PC-9 (cell line): ENCODE measurements at places on chromosomes 5 and 9. TPM values are rescaled to one million over a fixed set of nuclear protein-coding genes. Genes with fewer than 3 reads are reported as not detected.
A peak's percentile ranks its signal among the peaks of the same experiment; 100 is the strongest.

- no peaks in the 10 kb centered on the region for H3K27me3 ChIP-seq
- DNase-seq, result no peak
- no peaks in the 10 kb centered on the region for H3K4me1 ChIP-seq
- H3K36me3 ChIP-seq, result no peaks in the 10 kb centered on the region
- no peak overlapping the region for H3K27ac ChIP-seq
Measured at GRCh38 chr9:37617832-37618231, 25.4 kb upstream of the TOMM5 start.

GRCh38 chr5:83426855-83427254, 44.7 kb upstream of the VCAN start:
- no peak overlapping the region for H3K4me3 ChIP-seq
- H3K4me1 ChIP-seq, result no peaks in the 10 kb centered on the region
- no peaks in the 10 kb centered on the region for H3K36me3 ChIP-seq
- DNase-seq, result no peak

DNA sequence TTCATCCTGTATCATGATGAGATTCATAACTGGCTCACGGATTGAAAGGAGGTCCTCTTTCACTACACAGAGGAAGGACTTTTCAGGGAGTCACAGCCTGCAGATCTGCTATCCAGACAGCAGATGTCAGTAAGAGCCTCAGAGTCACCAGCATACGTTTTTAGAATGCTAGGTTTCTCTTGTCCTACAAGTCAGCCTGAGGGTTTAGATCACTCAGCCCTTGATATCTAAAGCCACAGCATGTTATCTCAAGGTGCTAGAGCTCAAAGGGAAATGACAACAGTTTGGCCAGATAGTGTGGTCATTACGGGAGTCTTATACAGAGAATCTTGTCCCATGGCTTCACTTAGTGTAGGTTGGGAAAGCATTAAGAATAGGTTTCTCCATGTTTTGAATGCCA, 30.9 kb upstream of the SLC46A2 start:
- H3K4me1 ChIP-seq, result peaks cover 28% of the 10 kb centered on the region
- no peak overlapping the region for H3K4me3 ChIP-seq
- H3K27me3 ChIP-seq, result no peaks in the 10 kb centered on the region
- no peak overlapping the region for H3K27ac ChIP-seq
- H3K36me3 ChIP-seq, result no peaks in the 10 kb centered on the region

- DNase-seq, result no peak
- H3K36me3 ChIP-seq, result no peaks in the 10 kb centered on the region; the same call in 1 of the 2 replicates
Measured at GRCh38 chr5:172356047-172356446, 72.5 kb upstream of the UBTD2 start.

- peaks cover 67% of the 10 kb centered on the region for H3K4me1 ChIP-seq
- H3K27ac ChIP-seq, result peak overlapping the region; percentile 93
- H3K4me3 ChIP-seq, result no peak overlapping the region
- no peaks in the 10 kb centered on the region for H3K27me3 ChIP-seq
- no peaks in the 10 kb centered on the region for H3K36me3 ChIP-seq
Measured at GRCh38 chr9:110130791-110131416, 77.1 kb downstream of the C9orf152 start.

- no peak for DNase-seq
- H3K4me3 ChIP-seq, result no peak overlapping the region
- no peaks in the 10 kb centered on the region for H3K27me3 ChIP-seq
Measured at GRCh38 chr5:82374637-82375036, 96.5 kb upstream of the RPS23 start.

DNA sequence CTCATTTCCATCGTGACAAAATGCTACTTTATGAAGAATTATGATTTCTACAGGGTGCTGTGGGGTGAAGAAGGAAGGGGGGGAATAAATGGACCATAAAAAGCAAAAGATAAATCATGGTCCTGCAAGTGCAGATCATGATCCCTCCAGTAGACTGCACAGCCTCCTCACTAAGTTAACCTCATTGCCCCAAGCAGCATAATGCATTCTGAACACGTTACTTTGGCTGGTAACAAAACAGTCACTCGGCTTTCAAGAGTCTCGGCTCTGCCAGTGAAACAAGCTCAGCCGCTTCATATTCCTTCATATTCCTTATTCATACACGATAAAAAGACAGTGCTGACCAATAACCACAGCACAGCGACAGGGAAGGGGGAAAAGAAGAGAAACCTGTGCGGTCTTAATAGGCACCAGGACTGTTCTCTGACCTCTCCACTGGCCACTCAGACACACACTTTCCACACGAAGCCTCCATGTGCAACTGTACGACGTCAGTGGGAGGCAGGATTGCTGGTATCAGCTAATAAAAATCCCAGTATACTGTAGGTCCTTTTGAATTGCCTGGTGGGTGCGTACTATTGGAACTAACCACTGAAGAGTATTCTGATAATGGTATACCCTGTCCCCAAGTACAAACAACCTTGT, 60.5 kb downstream of the ANKH start:
- DNase-seq, result no peak
- H3K27ac ChIP-seq, result peak overlapping the region; percentile 73

- no peaks in the 10 kb centered on the region for H3K4me1 ChIP-seq
- no peak for DNase-seq
- H3K27me3 ChIP-seq, result no peaks in the 10 kb centered on the region
Measured at GRCh38 chr9:118059484-118060278, 355.5 kb downstream of the TLR4 start.

GRCh38 chr5:133891390-133891789, 77.0 kb downstream of the C5orf15 start:
- DNase-seq, result no peak
- no peak overlapping the region for H3K27ac ChIP-seq
- H3K4me3 ChIP-seq, result no peak overlapping the region
- H3K4me1 ChIP-seq, result peaks cover 9% of the 10 kb centered on the region
- no peaks in the 10 kb centered on the region for H3K36me3 ChIP-seq

DNA sequence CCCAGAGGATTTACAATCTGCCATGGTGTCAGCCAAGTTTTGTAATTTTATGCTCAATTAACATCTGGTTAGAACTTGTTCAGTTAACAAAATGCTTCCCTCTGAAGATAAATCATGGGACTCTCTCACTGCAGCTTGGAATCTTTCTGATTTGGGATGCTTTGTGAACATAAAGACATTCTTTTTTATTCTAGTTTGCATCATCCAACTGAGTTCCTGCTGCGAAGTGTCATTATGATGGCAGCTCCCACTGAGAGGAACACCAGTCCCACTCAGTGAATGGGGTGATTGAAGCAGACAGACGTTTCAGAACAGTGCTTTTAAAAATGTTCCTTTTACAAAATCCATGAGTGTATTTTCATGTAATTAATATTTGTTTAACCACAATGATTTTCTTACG, 863.8 kb downstream of the TLE4 start:
- no peak overlapping the region for H3K27ac ChIP-seq
- no peaks in the 10 kb centered on the region for H3K36me3 ChIP-seq
- DNase-seq, result no peak
- H3K4me1 ChIP-seq, result no peaks in the 10 kb centered on the region
- no peaks in the 10 kb centered on the region for H3K27me3 ChIP-seq

DNA sequence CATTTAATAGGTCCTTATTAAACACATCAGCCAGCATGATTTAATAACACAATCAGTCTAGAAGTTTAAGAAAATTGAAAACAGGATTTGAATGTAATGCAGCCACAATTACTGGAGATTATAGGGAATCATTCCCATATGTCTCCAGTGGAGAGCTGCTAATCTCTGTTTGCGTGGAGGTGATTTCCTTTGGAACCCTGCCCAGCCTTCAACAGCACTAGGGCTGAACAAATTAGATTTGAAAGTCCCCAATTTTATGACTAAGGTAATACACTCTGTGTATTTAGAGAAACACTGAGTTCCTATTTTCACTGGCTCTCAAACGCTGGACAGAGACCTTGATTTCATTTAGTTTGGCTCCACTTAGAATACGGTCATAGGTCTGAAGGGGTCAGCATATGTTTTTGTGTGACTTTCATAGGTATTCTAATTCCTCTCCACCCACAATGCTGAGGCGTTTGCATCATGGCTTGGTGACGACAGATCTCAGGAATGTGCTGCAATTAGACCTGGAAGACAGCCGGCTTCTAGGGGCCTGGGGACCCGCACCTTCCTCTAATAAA, 508.3 kb downstream of the EBF1 start:
- no peak for DNase-seq
- no peaks in the 10 kb centered on the region for H3K36me3 ChIP-seq
- no peak overlapping the region for H3K4me3 ChIP-seq
- no peak overlapping the region for H3K27ac ChIP-seq

GRCh38 chr5:68240202-68240601, 24.6 kb downstream of the PIK3R1 start:
- no peak overlapping the region for H3K4me3 ChIP-seq
- no peak for DNase-seq
- H3K36me3 ChIP-seq, result no peaks in the 10 kb centered on the region
- no peaks in the 10 kb centered on the region for H3K27me3 ChIP-seq
- no peaks in the 10 kb centered on the region for H3K4me1 ChIP-seq
- H3K27ac ChIP-seq, result no peak overlapping the region

- DNase-seq, result no peak
- H3K36me3 ChIP-seq, result no peaks in the 10 kb centered on the region
- no peaks in the 10 kb centered on the region for H3K27me3 ChIP-seq
Measured at GRCh38 chr5:68679041-68679440, 414.8 kb upstream of the SLC30A5 start.

DNA sequence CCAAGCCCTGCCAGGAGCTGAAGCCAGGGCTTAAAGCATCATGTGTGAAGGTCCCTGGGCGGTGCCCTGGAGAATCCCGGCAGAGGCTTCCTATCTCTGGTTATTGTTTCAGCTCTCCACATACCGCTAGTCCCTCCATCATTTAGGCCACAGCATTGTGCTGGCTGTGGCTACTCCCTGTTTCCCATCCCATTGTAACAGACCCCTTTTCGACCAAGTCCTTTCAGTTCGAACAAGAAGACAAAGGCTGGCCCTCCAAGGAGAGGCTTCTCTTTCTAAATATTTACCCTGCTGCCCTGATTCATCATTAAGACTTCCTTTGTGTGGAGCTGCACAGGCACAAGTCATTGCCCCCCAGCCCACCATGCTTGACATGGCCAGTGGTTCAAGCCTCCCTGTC, 41.6 kb downstream of the NEUROG1 start:
- peaks cover 3% of the 10 kb centered on the region; the same call in 1 of the 2 replicates for H3K27me3 ChIP-seq
- peaks cover 5% of the 10 kb centered on the region for H3K4me1 ChIP-seq
- H3K36me3 ChIP-seq, result no peaks in the 10 kb centered on the region
- no peak overlapping the region for H3K4me3 ChIP-seq
- no peak for DNase-seq

GRCh38 chr5:154506716-154507080, 28.7 kb upstream of the HAND1 start:
- no peaks in the 10 kb centered on the region for H3K27me3 ChIP-seq
- no peak overlapping the region for H3K27ac ChIP-seq
- no peaks in the 10 kb centered on the region for H3K4me1 ChIP-seq
- H3K4me3 ChIP-seq, result no peak overlapping the region
- DNase-seq, result no peak

Gene IRF1
- 27.1 and 38.9 TPM in 2 replicates for total RNA-seq

Gene HTR1A
- total RNA-seq, result not detected in 2 replicates

Gene SUSD1
- total RNA-seq, result 16.5 and 23.2 TPM in 2 replicates

Gene AMBP
- total RNA-seq, result not detected in 2 replicates

Gene KIF24
- total RNA-seq, result 4.5 and 6.9 TPM in 2 replicates

Gene ANXA2R
- total RNA-seq, result 3.6 and 6.3 TPM in 2 replicates

Gene FCN2
- total RNA-seq, result not detected in 2 replicates

Gene TLN1
- total RNA-seq, result 101 and 114 TPM in 2 replicates

Gene LHX3
- total RNA-seq, result 0.22 and 0.43 TPM in 2 replicates

Gene TRPM3
- 0.26 TPM in 1 of 2 replicates, not detected in the other for total RNA-seq

Gene SIT1
- not detected in 2 replicates for total RNA-seq

Gene SLC9A3
- 5.2 and 5.6 TPM in 2 replicates for total RNA-seq

Gene GPR150
- 0.17 TPM in 1 of 2 replicates, not detected in the other for total RNA-seq
